ENCODE measurements at places on chromosomes 16 and 17.

DNA sequence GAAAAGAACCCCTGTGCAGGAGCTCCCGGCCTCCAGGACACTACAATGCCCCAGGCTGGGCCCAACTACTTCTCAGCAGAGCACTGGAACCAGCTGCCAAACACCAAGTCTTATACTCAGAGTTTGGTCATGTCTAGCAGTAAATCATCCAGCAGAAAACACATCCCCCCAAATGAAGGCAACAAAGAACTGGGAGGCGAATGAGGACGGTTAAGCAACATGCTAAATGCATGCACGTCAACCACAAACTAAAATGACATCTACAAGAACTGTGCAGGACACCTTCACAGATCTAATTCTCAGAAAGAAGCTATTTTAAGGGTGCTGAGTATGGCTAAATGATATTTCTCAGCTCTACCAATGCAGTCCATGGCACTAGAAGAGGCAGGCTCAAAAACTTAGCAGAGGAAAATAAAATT lies 7.6 kb upstream of the IRX5 start:
- DNase-seq: peak; percentile 85

DNA sequence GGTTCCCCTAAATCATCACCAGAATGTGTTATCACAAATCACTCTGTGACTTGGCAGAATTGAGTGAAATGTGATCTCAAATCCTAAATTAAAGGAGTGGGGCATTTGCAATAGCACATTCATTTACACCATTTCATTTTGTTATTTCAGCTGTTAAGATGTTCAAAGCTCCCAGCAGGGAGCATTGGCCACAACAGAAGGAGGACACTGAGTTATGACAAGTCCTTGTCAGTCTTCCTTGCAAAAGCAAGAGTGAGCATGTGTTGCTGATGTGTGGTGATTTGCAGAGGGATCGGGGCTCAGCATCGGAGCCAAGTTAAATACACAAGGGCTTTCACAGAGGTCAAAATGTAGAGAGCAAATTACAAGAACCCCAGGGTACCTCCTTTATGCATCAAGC lies 372.2 kb upstream of the CDH5 start:
- DNase-seq: no peak

GRCh38 chr17:40157973-40158372 lies 17.6 kb downstream of the CASC3 start:
- DNase-seq: peak; percentile 39

DNA sequence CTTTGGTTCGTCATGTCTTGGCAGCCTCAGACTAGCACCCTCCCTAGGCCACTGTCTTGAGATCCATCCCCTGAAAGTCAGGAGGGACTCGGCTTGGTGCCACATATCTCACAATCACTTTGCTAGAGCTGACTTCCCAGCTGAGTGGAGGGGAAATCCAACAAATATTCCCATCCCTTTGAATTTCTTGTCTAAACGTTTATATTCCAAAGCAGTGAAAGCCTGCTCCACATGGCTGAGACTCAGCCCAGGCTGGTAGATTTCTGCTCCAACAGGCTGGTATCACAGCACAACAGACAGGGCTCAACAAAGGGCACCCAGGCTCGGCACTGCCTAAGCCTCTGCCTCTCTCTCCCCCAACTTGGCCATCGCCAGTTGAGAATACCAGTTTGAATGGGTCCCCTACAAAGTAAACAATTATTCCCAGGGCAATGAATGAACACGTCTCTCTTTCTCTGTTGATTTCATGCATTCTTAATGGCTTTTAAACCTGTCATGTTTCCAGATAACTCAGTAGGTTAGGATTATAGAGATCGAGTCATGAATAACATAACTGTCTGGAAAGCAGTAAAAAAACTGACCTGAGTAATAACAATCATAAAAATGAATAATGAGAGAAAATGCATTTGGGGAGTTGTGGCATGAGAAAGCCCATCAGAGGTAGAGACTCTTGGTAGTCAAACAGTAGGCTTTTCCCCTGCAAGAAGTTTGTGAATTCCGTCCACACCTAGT lies 1.0 kb downstream of the KRT13 start:
- no peak for DNase-seq

DNA sequence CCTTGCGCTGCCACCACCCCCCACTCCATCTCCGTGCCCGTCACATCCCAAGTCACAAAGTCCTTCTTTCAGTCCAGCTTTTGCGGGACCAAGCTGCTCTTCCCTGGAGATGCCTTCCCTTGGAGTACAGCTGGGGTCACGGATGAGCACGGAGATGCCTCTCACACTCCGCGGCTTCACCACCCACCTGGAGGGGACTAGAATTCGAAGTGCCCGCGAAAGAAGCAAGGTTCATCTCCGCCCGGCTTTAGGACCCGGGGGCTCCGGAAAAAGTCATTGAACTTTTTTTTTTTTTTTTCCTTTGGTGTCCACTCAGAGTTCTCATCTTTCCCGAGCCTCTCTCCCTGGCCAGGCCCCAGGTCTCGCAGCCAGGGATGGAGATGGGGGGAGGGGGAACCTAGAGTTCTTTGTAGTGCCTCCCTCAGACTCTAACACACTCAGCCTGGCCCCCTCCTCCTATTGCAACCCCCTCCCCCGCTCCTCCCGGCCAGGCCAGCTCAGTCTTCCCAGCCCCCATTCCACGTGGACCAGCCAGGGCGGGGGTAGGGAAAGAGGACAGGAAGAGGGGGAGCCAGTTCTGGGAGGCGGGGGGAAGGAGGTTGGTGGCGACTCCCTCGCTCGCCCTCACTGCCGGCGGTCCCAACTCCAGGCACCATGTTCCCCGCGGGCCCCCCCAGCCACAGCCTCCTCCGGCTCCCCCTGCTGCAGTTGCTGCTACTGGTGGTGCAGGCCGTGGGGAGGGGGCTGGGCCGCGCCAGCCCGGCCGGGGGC lies at the start of gene FKBP10:
TSS of gene FKBP10 (plus strand) at position 624 of the 771 bp plus-strand sequence. CDS start at position 655, 31 bp downstream.
- DNase-seq: peak; percentile 79

GRCh38 chr17:33342025-33342424 lies 48.9 kb upstream of the ASIC2 start:
- peak; percentile 4 for DNase-seq

DNA sequence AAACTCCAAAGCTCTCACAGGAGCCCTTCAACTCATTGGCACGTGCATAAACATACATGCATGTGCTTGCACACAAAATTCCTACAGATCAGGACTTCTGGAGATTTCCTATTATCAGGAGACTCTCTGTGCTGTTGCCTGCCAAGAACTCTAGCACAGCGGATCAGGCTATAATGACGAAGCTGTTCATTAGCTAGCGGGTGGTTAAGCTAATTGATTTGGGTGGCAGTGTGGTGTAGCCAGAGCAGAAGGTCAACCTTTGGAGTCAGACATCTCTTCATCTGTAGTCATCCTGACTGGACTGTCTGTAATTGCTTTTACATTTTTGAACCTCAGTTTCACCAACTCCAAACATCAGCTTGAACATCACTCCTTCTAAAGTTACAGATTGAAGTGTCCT lies 69.0 kb downstream of the KIF2B start:
- no peak for DNase-seq

DNA sequence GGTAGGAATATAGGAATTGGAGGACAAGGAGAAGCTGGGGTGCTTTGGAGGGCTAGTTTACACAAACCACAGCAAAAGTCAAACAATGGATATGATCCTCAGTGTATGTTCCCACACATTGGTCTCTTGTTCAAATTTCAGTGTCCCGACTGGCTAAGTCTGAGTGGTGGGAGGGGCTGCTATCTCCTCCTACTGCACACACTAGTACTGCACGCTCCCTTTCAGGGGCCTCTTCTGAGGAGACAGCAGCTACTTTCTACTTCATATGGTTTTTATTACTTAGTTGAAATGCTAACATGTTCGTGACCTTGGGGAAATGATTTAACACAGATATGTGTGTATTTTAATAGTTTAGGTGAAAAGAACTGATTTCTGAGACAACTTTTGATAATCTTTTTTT lies 18.8 kb upstream of the KRT10 start:
- no peak for DNase-seq

- no peak for DNase-seq
Measured at GRCh38 chr17:29764748-29765147, 142.0 kb upstream of the CORO6 start.

- no peak for DNase-seq
Measured at GRCh38 chr17:4426499-4427208, 7.1 kb upstream of the SPNS3 start.

DNA sequence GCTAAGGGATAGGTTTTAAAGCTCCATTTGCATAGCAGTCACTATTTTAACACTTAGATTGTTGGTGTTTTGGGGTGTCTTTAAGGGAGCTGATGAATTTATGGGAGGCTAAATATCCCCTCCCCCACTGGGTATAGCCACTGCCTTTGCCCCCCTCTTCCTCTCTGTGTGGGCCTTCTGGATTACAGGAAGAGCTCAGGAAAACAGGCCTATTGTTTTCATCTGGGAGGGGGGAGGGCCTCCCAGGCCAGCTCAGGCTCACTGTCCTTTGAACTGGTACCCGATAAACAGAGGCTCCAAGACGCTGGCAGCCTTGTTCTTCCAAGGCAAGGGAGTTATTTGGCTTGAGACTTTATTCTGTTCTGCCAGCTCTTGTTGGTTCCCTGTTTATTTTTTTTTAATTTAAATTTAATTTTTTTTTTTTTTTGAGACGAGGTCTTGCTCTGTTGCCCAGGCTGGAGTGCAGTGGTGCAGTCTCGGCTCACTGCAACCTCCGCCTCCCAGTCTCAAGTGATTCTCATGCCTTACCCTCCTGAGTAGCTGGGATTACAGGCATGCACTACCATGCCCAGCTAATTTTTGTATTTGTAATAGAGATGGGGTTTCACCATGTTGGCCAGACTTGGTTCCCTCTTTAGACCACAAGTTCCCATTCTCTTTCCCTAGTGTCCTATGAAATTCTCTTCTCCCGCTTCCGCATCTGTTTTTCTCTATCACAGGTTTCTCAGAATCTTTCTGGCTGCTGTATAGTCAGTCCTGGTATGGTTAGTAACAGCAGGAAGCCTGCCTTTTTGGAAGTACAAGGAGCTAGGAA lies 25.1 kb downstream of the MINK1 start:
- DNase-seq: no peak

- no peak for DNase-seq
Measured at GRCh38 chr17:78946131-78946530, 20.9 kb upstream of the TIMP2 start.

DNA sequence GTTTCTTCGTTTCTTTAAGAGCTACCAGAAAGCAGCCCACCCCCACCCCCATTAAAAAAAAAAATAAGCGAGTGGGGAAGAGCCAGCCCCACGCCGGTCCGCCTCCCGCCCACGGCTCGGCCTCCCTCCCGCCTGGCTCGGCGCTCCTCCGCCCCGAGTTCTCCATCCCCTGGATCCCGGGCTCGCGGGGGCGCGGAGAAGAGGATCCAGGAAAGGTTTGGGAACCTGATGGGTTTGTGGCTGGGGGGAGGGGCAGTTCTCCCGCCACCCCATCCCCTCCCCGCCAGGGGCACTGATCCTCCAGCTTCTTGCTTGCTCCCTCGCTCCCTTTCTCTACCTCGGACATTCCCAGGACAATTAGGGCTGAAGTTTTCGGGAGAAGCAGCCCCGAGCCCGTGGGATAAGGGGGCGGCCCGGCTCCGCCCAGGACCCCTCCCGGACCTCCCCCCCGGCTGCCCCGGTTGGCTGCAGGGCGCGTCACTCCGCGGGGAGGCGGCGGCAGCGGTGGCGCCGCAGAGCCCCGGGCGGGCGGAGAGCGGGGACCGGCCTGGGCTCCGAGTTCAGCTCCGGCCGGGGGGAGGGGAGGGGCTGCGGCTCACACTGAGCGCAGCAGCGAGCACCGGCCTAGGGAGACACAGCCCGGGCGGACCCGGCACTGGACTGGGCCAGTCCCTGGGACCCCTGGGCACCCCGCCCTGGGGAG lies 1.0 kb upstream of the SALL1 start:
- DNase-seq: no peak

- DNase-seq: no peak
Measured at GRCh38 chr17:72126575-72127486, 6.0 kb downstream of the SOX9 start.

DNA sequence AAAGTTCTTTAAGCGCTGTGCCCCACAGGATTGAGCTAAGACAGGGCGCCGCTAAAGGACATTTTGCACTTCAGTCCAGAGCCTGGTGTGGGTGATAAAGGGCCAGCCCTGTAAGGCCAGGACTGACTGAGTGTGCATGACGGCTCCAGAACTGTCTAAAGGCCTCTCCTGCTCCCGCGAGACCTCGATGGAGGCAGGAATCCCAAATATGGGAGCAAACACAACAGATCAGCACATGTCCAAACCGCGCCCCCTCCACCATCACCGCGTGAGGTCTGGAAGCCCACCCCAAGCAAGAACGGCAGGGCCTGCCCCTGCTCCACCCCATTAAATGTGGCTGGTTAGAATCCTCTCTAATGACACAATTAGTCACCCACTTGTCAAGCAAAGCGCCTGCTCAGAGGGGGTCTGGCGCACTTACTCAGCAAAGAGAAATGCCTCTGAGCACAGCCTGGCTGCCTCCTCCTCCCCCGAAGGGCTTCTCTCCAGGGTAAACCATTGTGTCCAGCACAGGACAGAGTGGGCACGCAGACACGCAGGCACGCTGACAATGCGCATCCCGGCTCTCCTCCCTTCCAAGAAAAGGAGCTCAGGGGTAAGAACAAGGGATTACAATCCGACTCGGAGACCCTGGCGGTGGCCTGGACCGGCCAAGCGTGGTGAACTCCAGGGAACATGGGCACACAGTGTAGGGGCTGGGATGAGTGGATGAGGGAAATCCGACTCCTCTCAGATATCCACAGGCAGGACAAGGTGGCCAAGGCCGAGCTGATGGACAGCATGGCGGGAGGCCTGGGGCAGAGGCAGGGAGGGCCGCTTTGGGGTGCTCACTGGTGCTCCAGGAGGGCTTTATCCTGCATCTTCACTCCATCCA lies 1.5 kb downstream of the MXRA7 start:
- DNase-seq: no peak

- peak; percentile 74 for DNase-seq
Measured at GRCh38 chr17:75753514-75754377, 11.2 kb downstream of the GALK1 start.

- DNase-seq: no peak
Measured at GRCh38 chr16:24572069-24572468, 32.7 kb downstream of the RBBP6 start.

- DNase-seq: no peak
Measured at GRCh38 chr17:9520649-9521048, 55.0 kb downstream of the STX8 start.

GRCh38 chr16:12461201-12461600 lies 342.5 kb downstream of the CPPED1 start:
- DNase-seq: no peak

DNA sequence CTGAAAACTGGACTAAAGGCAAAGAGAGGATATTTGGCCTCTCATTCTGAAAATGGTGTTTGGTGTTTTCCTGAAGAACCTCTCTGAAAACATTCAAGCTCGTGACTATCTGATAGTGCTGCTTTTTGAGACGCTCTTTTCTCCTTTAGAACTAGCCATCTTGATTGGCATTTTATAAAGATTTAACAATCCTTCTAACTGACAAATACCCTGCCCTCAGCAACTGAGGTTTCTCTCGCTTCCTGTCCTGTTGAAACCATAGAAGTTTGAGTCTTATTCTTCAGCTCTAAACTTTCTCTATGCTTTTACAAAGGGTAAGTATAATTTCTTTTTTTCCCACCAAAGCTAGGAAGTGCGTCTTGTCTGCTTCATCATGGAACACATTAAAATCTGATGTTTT lies 13.3 kb downstream of the CNEP1R1 start:
- no peak for DNase-seq

- no peak for DNase-seq
Measured at GRCh38 chr17:80504686-80505413, 28.4 kb upstream of the NPTX1 start.
